ENCODE measurements at places on chromosomes 2 and 18.

DNA sequence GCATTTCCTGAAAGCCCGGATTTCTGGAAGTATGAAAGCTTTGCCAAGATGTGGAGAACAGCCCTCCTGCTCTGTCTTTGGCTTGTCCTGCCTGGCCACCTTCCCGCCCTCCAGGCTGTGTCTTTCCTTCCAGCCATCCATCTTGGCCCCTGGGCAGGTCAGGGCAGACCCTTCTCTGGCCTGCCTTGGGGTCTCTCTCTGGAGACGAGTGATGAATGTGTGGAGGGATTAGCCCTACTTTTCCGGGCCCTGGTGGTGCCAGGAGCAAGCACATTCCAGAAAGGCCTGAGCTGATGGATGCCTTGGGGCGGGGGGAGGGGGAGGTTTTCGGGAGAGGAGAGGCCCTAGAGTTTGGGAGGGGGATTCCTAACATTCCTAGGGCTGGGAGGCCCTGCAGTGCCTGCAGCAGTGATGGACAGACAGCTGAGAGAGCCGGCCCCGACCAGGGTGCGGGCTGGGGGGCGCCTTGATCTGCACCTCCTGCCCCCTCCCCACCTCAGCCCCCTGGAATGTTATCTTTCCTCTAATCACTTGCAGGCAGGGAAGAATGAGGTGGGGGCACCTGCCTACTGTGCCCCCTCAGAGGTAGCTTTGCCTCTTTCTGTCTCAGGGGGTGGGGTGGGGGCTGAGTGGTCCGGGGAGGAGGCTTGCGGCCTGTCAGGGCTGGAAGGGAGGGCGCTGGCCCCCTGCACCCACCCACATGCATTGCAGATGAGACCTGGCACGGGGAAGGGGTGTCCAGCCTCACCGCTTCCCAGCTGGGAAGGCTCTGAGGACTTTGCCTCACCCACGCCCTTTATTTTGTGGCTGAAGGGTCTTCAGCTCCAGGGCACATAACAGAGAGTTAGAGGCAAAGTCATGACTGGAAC, 156.2 kb downstream of the DDX1 start:
- DNase-seq: no peak

GRCh38 chr2:214881647-214882202, 72.2 kb upstream of the BARD1 start:
- no peak for DNase-seq

- DNase-seq: no peak
Measured at GRCh38 chr18:24560511-24560981, 100.1 kb downstream of the HRH4 start.

GRCh38 chr2:241000831-241001321, 2.5 kb downstream of the SNED1 start:
- DNase-seq: no peak

- DNase-seq: no peak
Measured at GRCh38 chr2:215982465-215982875, 30.9 kb downstream of the MREG start.

- DNase-seq: no peak
Measured at GRCh38 chr2:217520356-217521010, 482.3 kb downstream of the TNS1 start.

DNA sequence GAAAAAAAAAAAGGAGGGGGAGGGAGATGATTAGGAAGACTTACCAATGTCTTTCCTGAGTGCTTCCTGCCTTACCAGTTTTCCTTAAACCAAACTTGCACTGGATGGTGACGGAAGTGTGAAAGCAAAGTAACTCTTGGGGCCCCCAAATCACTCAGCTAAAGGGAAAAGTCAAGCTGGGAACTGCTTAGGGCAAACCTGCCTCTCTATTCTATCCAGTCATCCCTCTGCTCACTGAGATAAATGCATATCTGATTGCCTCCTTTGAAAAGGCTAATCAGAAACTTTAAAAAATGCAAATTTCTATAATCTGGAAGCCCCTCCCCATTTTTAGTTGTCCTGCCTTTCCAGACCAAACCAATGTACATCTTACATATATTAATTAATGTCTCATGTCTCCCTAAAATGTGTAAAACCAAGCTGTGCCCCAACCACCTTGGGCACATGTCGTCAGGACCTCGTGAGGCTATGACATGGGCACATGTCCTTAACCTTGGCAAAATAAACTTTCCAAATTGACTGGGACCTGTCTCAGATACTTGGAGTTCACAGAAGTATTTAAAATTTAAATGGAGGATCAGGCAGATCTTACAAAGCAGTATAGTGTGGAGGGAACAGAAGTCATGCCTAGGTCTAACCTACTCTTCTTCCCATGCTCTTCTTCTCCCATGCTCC, 7.2 kb upstream of the CYBRD1 start:
- DNase-seq: no peak

DNA sequence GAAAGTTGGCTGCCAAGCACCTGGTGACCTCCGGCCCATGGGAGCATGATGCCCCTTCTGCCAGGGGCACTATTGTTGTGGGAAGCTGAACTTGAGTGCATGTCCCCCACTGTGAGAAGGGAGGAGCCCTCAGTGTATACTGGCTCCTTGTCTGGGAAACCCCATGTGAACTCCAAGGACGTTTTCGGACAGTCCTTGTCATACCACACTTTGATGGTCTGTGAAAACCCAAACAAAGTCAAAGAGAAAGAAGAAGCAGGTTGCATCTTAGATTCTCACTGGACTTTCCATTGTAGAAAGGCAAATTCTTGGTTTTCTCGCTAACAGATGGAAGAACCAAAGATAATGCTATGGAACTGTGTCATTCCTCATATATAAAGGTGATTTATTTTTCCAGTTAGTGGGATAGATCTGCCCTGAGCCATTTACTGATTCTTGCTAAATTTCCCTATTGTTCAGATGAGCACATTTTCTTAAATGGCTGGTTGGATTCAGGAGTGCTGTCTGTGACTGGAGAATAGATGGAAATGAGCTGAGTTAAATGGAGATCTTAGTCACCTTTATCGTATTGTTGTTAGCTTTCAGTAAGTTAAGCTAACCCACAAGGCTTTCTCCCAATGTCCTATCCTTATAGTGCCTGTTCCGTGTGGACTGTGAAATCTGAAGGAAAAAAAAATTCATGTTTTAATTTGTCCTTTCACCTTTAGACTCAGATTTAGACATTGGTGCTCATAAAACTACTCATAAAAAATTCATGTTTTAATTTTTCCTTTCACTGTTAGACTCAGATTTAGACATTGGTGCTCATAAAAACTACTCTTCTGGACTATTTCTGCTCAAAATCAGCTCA, 166.6 kb downstream of the ACTR3 start:
- no peak for DNase-seq

- no peak for DNase-seq
Measured at GRCh38 chr2:202400941-202401340, 24.8 kb downstream of the BMPR2 start.

DNA sequence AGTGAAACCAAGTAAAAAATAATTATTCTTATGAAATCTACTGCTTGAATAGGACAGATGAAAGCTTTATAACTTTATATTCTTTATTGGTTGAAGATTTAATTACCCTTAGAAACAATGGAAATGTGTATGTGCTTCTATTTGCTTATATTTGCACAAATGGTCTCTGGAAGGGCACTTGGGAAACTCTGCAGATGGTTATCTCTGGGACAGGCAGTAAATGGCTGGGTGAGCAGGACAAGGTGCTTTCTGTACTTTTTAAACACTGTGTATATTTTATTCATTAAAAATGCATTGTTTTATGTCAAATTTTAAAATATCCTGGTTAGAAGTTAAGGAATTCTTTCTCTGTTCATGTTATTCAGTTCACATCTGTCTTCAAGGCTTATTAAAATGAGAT, 131.1 kb downstream of the LRRTM4 start:
- no peak for DNase-seq

GRCh38 chr2:234722176-234722575, 225.3 kb upstream of the ARL4C start:
- DNase-seq: no peak

DNA sequence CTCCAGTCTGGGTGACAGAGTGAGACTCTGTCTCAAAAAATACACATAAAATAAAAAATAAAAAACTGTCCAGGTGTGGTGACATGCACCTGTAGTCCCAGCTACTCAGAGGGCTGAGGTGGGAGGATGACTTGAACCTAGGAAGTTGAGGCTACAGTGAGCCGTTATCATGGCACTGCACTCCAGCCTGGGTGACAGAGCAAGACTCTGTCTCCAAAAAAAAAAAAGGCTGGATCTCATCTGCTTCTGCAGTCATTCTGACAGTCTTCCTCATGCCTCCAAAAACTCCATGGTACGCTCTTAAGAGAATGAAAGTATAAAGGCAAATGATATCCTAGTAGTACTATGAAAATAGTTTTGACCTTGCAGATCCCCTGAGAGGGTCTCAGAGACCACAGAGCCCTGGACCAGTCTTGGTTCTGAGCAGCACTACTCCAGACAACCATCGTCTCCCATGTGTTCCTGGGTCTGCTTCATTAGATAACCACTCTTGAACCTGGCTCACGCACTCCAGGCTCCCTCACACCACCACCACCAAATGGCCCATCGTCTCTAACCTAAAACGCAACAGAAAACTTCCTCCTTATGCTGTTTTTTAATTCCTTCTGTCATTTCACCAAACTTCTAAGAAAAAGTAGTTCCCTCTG, 26.0 kb downstream of the SPIRE1 start:
- no peak for DNase-seq

DNA sequence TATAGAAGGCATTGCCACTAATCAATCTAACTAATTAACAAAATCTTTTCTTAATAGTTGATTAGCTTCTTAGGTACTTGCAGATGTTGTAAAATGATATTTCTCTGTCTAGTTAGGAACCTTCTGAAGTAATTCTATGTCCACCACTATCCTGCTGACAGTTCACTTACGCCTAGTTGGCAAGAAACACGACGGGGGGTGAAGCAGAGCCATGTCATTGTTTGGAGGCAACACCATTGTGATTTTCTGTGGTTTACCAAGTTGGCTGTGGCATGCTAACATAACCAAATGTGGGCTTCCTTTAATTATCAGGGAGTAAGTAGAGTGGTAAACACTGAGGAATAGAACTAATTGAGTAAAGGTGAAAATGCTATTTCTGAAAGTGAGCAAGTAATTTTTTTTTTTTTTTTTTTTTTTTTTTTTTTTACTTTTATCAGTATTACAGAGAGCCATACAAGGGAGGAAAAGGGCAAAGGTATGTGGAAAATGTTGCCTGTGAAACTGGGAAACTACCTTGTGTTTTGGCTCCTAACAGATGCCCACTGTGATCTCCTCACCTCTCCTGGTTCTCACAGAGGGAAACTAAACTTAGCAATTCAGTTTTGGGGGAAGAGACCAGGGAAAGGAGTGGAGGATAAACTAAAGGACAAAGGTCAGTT, 126.8 kb downstream of the MEIS1 start:
- DNase-seq: no peak

Measured in stimulated activated naive B cell treated with anti-CD40 and anti-IgM and Interleukin-4, amounts not matched to agents 10 μg/mL and 1 μg/mL and 100 μg/mL, for 72 hours (primary cell).